CD4-positive, alpha-beta T cell (primary cell): ENCODE measurements at places on chromosomes 12 and 14. TPM values are rescaled to one million over a fixed set of nuclear protein-coding genes. Genes with fewer than 3 reads are reported as not detected.
A peak's percentile ranks its signal among the peaks of the same experiment; 100 is the strongest.

GRCh38 chr12:54328595-54329337, 3.8 kb downstream of the COPZ1 start:
- peaks cover 4% of the 10 kb centered on the region for H3K36me3 ChIP-seq
- H3K27ac ChIP-seq: no peak overlapping the region
- H3K4me3 ChIP-seq: no peak overlapping the region
- peaks cover 56% of the 10 kb centered on the region for H3K4me1 ChIP-seq
- H3K27me3 ChIP-seq: no peaks in the 10 kb centered on the region
- no peak for DNase-seq

DNA sequence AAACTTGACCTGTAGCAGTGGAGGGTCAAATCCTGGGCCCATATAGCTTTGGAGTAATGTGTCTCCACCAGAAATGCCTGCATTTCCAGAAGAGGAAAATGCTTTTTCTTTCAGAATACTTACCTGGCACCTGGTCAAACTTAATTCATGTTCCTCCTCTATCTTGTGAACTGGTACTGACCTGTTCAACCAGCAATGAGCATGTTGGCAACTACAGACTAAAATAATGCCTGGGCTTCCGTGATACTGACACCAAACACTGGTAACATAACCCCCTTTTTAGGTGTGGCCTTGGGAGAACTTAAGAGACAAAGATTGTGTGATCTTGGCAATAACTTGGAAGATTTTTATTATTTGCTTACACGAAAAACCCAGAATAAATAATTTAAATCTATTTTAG, 23.8 kb upstream of the MGST1 start:
- no peaks in the 10 kb centered on the region for H3K36me3 ChIP-seq
- H3K27ac ChIP-seq: no peak overlapping the region
- H3K4me3 ChIP-seq: no peak overlapping the region
- no peak for DNase-seq
- H3K27me3 ChIP-seq: no peaks in the 10 kb centered on the region
- H3K4me1 ChIP-seq: no peaks in the 10 kb centered on the region

GRCh38 chr14:20440882-20441281, 4.9 kb upstream of the KLHL33 start:
- peaks cover 7% of the 10 kb centered on the region for H3K36me3 ChIP-seq
- no peak overlapping the region for H3K4me3 ChIP-seq
- no peaks in the 10 kb centered on the region for H3K27me3 ChIP-seq
- no peak overlapping the region for H3K27ac ChIP-seq

GRCh38 chr14:93939304-93940229, 12.4 kb downstream of the FAM181A start:
- peaks cover 2% of the 10 kb centered on the region for H3K36me3 ChIP-seq
- peak overlapping the region; percentile 44 for H3K4me3 ChIP-seq
- no peak overlapping the region for H3K27ac ChIP-seq
- H3K4me1 ChIP-seq: peaks cover 15% of the 10 kb centered on the region

The CLEC2B gene
- 155 TPM for total RNA-seq

GRCh38 chr12:113142886-113143332, 6.6 kb upstream of the CFAP73 start:
- H3K27me3 ChIP-seq: no peaks in the 10 kb centered on the region
- H3K27ac ChIP-seq: no peak overlapping the region
- H3K4me1 ChIP-seq: peaks cover 4% of the 10 kb centered on the region
- no peak overlapping the region for H3K4me3 ChIP-seq

The PRR4 gene
- total RNA-seq: not detected

DNA sequence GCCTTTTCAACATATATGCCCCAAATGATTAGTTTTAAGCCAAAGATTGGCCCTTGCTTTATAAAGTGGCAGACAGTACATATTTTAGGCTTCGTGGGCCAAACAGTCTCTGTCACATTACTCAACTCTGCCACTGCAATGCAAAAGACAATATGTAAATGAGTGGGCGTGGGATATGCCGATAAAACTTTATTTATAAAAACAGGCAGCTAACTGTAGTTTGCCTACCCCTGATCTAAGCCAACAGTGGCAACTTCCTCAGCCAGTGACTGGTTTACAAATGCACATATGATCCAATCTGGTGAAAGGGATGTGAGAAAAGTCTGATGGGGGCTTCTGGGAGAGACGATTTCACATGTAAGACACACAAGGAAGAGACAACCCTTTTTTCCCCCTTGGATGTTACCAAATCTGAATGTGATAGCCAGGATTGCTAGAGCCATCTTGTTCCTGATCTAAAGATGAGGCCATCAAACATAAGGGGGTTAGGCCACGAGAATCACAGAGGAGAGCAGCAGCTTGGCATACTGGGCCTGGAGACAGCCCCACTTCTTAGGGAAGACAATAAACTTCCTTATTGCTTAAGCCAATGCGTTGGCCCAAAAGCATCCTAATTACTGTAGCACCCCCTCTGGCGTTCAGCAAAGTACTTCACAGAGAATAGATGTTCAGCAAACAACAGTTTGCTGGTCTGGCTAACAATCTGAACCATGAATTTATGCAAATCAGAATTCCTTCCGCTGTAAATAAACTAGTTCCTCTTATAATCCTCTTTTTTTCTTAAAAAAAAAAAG, 75.2 kb upstream of the TMCC3 start:
- H3K4me3 ChIP-seq: no peak overlapping the region
- H3K36me3 ChIP-seq: no peaks in the 10 kb centered on the region
- peak; percentile 4 for DNase-seq
- no peaks in the 10 kb centered on the region for H3K4me1 ChIP-seq

GRCh38 chr14:75295061-75295461, 16.4 kb downstream of the FOS start:
- no peak overlapping the region for H3K27ac ChIP-seq
- H3K27me3 ChIP-seq: no peaks in the 10 kb centered on the region
- H3K4me1 ChIP-seq: peaks cover 32% of the 10 kb centered on the region
- no peaks in the 10 kb centered on the region for H3K36me3 ChIP-seq
- H3K4me3 ChIP-seq: peak overlapping the region; percentile 65
- DNase-seq: no peak

GRCh38 chr12:122021193-122021821, 377 bp upstream of the BCL7A start:
- H3K27ac ChIP-seq: no peak overlapping the region
- DNase-seq: no peak
- H3K36me3 ChIP-seq: no peaks in the 10 kb centered on the region

DNA sequence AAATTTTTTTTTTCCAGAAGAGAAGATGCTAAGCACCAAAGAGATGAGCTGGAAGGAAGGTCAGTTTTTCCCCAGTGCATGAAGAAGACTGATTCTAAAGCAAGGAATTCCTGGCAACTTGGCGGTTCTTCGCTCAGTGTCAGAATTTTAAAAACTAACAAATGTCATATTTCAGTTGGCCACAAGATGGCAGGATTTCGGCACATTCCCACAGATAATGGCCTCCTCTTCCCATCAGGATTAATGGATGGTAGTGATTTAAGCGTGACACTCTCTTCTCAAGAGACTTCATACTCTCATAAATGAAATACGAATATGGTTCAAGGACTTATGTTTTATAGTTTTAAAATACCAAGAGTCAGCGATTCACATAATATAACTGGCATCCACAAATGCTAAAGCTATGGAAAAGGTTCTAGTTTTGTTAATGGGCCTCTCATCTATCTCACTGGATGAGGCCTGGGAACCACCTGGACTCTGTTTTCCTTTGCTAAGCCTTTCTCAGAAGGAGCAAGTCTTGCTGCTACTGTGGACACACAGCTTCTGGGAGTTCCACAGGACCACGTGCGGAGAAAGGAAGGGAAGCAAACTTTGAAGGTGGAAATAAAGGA, 46.1 kb upstream of the PTPRO start:
- no peak overlapping the region for H3K27ac ChIP-seq
- no peak overlapping the region for H3K4me3 ChIP-seq
- no peaks in the 10 kb centered on the region for H3K36me3 ChIP-seq
